GM20000 (cell line): ENCODE measurements at places on chromosomes 16 and 17.
A peak's percentile ranks its signal among the peaks of the same experiment; 100 is the strongest.

DNA sequence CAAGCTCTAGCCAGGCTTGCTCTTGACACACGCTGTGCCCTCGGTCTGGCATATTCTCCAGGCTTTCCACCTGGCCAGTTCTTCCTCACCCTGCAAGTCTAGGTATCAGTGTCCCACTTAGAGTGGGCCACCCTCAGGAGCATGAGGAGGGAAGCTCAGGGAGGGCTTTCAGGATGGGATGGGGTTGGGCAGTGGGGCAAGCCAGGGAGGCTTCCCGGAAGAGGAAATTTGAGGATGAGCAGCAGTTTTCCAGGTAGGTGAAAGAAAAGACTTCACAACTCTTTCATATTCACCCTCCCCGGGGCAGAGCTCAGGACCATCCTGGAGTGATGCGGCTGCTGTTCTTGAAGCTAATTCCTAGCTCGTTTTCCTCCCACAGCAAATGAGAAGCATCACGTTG is 14.5 kb upstream of the LDHD start:
- no peak for DNase-seq

- DNase-seq, result no peak
These were observed 246.5 kb downstream of the C16orf95 start for GRCh38 chr16:87070657-87071056.

DNA sequence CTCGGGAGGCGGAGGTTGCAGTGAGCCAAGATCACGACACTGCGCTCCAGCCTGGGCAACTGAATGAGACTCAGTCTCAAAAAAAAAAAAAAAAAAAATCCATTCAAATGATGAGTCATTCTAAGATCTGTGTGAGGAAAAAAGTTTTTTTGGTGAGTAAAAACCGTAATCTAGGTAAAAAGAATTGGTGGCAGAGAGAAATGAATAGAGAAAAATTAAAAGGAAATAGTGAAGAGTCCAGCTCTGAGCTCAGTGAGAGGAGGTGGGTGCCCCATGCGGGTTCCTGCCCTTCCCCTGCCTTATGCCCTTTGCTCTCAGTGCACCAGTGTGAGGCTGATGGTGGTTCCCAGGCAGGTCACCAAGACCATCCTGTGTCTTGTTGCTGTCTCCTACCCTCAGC is 20.9 kb downstream of the GAN start:
- DNase-seq, result peak; percentile 22

- DNase-seq, result no peak
These were observed 50.0 kb downstream of the USP10 start for GRCh38 chr16:84749815-84750214.

GRCh38 chr16:90035902-90036301 is 16.6 kb upstream of the DBNDD1 start:
- no peak for DNase-seq

GRCh38 chr16:81530296-81530721 is 85.7 kb downstream of the CMIP start:
- no peak for DNase-seq

GRCh38 chr16:29664091-29664921 is 1.3 kb downstream of the SPN start:
- DNase-seq, result no peak

- no peak for DNase-seq
These were observed 50.5 kb upstream of the CDH11 start for GRCh38 chr16:65172356-65172755.

DNA sequence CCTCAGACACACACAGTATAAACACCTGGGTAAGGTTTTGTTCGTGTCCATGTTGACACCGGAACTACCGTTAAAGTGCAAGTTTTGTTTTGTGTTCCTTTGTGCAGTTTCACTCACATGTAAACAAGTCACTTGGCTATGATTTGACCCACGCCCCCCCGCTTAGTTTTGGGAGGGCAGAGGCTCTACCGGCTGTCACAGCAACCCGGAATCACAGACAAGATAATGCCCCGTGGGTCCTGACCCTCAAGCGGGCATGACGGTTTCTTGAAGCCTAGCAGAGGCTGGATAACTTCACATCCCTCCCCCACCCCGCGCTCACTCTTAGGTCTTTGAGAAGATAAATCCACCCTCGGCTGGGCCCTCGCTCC is 1.7 kb downstream of the RASD1 start:
- DNase-seq, result no peak

DNA sequence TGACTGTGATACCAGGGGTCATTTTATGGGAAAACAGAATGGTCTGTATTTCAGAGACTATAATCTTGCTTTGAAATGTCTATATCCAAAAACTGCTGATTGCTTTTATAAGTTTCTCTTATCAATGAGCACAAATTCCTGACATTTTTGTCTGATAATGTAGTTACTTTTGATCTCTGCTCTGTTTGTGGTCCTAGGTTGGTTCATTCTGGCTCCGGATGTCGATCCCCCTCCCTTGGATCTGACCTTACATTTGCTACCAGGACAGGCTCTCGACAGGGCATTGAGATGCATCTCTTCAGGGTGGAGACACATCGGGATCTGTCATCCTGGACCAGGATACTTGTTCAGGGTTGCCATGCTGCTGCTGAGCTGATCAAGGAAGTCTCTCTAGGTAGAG is 27.3 kb upstream of the VPS4A start:
- DNase-seq, result no peak

DNA sequence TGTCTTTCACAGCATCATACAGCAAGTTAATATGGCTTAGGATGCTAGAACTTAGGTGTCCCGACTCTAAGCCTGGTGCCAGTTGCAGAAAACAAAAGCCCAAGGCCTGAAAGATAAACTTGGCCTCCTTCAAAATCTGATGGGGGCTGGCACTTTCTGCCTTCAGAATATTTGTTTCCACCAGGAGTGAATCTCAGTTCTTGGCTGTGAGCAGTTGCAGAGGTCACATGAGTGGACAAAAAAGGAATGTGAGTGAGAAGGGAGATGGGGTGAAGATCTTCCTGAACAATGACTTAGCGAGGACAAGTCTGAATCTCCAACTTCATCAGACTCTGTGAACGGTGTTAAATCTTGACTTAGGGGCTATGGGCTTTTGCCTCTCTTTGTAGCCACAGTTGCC is 46.6 kb downstream of the HOXB1 start:
- DNase-seq, result no peak

- no peak for DNase-seq
These were observed 5.1 kb downstream of the KRT13 start for GRCh38 chr17:41500131-41500911.
